Activated CD4-positive, CD25-positive, alpha-beta regulatory T cell (primary cell): ENCODE measurements at places on chromosomes 5 and 9.

DNA sequence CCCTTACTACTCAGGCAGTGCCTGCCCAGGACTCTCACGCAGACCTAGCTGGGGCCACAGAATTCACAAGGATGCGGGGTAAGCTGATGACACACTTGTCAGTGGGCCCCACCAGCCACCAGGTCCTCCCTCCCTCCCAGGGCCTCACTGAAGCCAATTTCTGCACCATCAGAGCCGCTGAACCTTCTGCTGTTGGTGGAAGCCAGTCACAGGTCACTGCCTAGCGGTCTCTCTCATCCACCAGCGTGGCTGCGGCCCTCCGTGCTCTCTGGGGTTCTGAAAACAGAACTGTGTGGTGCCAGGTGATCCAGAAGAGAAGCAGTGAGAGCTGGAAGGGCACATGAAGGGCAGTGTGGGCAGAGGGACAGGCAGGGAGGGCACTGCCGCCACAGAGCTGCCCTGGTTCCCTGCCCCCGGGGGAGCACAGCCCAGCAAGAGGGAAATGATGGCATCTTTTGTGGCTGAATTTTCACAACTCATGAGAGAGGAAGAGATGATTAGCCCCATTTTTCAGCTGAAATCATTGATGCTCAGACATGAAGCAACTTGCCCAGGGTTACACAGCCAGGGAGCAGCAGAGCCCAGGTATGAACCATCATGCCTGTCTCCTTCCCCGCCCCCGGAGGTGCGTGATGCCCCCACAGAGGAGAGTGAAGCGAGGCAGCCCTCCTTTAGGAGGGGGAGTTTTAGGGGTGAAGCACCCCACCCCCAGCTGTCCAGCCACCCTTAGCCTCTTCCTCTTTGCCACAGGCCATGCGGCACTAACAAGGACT is 41.4 kb upstream of the CPLX2 start:
- DNase-seq, result no peak

DNA sequence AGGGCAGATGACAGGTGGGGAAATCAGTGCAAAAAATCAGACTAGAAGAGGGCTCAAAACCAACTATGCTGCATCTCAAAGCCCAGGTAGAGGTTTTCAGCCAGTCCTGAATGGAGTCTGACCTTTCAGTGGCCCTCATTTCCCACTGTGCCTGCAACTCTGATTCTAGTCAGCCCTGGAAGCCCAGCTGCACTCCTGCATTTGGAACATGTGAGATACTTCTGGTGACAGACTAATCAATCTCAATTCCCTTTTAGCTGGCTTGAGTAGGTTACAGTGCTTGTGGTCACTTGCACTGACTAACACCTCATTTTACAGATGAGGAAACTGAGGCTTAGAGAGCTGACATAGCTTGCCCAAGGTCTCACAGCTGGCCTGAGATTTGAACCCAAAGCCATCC is 7.9 kb upstream of the ACSL6 start:
- DNase-seq, result no peak

DNA sequence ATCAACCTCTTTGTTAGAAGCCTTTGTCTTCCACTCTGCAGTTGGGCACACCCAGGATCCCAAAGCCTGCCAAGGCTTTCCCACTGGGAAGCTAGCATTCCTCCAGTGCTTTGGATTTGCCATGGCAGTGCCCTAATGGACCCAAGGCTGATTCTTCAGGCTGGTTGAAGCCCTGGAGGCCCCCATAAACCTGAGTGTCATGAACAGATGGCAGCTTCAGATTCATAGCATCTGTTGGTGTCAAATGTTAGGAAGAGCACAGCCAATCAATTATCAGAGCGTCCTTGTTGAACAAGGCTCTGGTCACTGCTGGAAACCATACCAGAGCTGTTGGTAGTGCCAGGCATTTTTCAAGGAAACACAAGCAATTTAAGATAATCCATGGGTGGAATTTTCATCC is 241.1 kb upstream of the KLF4 start:
- no peak for DNase-seq

GRCh38 chr9:73714294-73714693 is 562.6 kb downstream of the ANXA1 start:
- no peak for DNase-seq

DNA sequence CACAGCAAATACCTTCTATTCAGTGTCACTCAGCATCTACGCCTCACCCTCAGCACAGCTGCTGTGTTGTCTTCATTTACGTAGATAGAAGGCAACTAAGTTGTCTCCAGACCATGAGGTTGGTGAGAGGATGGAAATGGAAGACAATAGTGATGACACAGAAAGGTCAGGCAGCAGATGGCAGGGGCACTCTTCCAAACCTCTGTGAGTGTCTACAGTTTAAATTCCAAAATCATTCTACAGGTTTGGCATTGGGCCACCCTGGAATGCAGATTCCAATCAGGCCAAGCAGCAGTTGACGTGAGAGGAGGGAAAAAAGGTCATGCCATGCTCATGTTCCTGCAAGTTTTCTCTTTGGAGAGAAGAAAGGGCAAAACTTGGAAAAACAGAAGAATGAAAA is 68.7 kb upstream of the ADAMTSL1 start:
- no peak for DNase-seq

GRCh38 chr5:178328826-178329730 is 96.5 kb upstream of the PHYKPL start:
- DNase-seq, result no peak

DNA sequence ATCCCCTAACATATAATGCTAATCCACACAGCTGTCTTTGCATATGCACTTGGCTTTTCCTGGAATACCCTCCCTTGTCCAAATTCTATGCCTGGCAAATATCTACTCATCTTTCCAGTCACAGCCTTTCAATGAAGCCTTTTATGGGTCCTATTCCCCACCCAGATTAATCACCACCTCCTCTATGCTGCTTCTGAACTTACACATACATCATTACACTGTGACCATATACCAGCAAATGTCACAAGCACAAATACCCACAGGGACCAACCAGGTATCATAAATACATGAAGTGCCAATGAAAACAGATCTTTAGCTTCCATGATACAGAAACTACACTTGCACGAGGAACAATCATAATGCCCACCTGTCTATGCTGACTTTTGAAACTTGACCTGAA is 22.3 kb downstream of the LPAR1 start:
- no peak for DNase-seq

- DNase-seq, result no peak
These were observed 91.3 kb downstream of the RALGPS1 start for GRCh38 chr9:127005770-127006314.

DNA sequence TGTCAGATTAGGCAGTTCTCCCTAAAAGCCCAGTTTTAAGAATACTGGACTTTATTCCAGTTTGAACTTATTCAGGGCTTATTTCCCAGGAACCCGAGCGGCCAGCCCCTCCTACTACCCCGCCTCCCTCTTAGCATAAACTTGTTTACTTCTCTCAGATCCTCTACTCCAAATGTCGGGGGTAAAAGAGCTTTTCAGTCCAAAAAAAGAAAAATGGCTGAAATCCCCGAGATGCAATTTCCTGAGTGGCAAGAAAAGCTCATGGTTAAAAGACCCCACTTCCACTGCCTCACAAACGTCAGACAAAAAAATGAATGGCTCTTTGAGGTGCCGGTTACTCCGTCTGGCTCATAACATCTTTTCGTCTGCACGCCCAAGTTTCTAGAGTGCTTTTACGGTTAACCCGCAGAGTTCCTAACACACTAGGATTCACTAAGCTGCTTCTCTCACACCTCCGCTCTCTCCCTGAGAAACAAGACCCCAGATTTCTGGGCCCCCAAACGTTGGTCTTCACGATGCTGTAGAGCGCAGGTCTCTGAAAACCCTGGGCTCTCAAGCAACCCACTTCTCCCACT is 402 bp downstream of the BRD8 start:
- no peak for DNase-seq

DNA sequence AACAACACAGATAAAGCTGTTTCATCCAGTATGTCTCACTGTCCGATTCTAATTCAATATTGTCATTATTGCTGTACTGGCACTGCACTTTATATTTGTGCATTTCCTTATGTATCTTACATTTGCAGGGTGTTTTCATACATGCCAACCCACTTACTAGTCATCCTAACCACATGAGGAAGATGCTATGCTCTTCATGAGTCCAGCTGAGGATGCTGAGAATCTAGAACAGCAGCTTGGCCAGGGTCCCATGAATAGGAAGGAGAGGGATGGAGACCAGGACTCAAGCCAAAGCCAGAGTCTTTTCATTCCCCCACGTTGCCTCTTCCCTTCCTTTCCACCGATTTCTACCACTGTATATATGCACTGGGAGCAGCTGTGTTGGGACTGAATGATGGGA is 292.8 kb upstream of the KLF4 start:
- no peak for DNase-seq
